ENCODE measurements at places on chromosomes 7 and 10.

DNA sequence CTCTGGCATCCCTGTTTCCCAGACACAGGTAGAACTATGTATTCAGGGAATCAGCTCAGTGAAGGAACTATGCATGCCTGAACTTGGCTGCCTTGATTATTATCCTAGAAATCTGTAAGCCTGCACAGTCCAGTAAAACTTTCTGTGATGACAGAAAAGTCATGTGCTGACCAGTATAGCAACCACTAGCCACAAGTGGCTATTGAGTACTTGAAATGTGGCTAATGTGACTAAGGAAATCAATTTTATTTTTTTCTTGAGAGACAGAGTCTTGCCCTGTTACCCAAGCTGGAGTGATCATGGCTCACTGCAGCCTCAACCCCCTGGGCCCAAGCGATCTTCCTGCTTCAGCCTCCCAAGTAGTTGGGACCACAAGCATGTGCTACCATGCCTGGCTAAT is 3.5 kb downstream of the EXOSC1 start:
- DNase-seq, result no peak

- DNase-seq, result no peak
Measured at GRCh38 chr7:95758187-95758586, 14.2 kb upstream of the DYNC1I1 start.

DNA sequence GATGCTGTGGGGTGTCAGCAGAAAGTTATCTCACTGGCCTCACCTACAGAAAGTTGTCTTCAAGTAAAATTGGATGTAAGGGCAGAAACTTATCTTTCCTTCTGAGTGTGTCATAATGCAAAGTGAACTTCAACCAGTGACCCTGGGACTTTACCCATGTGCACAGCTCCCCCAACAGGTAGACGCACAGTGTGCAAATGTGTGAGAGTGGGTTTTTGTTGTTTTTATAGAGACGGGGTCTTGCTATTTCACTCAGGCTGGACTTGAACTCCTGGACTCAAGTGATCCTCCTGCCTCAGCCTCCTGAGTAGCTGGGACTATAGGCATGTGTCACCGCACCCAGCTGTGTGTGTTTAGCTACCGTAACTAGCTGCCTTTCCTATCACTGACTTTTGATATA is 6.4 kb upstream of the KAZALD1 start:
- DNase-seq, result no peak

- no peak for DNase-seq
Measured at GRCh38 chr7:1531263-1531978, 919 bp downstream of the MAFK start.

DNA sequence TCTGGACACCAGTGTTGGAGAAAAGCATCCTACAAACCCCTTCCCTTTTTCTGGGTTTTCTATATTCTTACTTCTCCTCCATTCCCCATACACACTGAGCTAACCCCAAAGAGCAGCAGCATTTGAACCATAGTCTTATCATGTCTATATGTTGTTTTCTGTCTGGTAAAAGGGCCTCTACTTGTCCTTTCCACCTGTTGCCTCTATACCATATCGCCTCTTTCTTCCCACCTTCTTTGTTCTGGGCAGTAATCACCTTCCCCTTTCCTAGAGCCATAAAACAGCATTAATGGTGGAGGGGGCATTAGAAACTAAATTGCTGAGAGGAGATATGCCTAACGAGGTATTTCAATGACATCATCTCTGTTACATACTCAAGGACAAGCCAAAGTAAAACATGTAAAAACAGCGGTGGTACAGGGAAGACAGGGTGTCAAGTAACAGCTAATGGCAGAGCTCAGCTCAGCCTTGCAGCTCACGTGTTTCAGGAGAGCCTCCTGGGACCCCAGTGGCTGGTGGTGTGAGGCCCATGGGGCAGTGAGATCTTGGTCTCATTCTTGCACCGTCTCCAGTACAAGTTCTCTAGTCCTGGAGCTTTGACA is 20.6 kb downstream of the NPY start:
- DNase-seq, result no peak

DNA sequence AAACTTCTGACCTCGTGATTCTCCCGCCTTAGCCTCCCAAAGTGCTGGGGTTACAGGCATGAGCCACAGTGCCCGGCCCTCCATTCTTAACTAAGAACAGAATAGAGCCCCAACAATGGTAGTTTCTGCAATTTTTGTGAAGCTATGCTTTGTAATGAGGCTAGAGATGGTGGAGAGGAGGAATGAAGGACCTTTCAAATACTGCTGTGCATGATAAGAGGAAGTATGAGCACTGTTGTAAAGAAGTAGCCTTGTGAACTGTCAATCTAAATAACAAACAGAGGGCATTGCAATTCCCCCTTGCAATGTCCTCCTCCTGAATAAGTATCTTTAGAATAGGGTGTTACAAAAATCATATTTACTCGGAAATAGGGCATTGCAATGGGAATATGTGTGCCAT is 70.2 kb downstream of the EVX1 start:
- no peak for DNase-seq
